ENCODE measurements at places on chromosomes 13 and 19. TPM values are rescaled to one million over a fixed set of nuclear protein-coding genes. Genes with fewer than 3 reads are reported as not detected.

DNA sequence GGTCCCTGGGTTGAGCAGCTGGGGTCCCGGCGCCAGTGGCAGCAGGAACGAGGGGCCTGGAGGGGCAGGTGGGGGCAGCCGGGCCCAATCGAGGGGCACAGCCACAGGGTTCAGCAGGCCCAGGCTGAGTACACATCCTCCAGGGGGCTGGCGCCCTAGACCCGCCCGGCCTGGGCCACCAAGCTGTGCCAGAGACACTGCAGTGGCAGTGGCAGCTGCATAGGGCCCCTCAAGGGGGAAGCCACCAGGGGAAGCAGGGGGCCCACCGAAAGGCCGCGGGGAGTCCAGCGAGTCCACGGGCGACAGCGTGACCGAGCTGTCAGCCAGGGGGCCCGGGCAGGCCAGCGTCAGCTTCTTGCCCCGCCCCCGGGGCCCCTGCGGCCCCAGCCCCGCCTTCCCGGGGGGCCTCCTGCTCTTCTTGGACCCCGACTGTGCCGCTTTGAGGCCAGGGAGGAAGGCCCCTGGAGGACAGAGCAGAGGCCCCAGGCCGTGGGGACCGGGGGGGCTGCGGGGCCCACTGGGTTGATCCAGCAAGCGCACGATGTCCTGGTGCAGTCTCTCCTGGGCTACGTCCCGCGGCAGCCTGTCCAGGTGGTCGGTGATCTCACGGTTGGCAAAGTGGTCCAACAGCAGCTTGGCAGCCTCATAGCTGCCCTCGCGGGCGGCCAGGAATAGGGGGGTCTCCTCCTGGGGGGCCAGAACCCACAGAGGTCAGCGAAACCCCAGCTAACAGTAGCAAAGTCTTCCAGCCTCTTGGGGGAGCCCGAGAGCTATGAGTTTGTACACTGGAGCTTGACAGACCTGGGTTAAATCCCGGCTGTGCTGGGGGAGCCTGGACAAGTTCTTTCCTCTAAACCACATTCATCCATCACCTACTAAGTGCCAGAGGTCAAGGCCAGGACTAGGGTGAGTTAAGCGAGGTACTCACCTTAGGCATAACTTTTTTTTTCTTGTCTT is 39.5 kb downstream of the NOTCH3 start:
- peaks cover 3% of the 10 kb centered on the region for H3K4me1 ChIP-seq
- no peaks in the 10 kb centered on the region for H3K27me3 ChIP-seq

DNA sequence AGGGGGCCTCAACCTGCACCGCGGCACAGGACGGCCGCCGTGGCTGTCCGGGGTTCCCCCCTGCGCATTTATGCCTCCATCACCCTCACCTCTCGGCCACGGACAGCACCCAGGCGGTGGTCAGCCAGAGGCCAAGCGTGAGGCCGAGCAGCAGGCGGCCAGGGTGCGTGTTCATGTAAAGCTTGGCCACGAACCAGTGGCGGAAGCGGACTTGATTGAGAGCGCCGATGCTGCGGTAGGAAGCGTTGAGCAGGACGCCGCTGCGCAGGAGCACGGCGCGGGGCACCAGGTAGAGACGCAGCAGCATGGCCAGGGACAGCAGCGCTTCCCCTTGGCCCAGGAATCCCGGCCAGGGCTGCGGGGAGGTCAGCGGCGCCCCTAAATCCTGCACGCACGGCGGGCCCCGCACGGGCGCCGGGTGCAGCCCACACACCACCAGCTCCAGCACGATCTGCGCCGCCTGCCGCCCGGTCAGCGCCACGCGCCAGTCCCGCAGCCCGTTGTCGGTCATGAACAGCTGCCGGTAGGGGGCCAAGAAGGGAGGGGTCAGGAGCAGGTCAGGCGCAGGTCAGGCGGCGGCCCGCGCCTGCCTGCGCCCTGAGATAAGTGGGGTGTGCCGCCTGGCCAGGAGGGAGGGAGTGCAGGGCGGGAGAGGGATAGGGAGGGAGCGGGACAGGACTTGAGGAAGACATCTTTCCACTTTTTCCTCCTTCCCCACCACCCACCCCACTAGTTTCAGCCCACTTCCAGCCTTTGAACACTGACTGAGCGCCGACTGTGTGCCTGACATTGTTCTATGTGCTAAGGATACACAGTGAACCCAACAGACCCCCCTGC is 6.5 kb downstream of the KCNN4 start:
- peak overlapping the region; percentile 15 for H3K27ac ChIP-seq
- no peak for DNase-seq
- H3K27me3 ChIP-seq: no peaks in the 10 kb centered on the region
- H3K4me3 ChIP-seq: no peak overlapping the region

- DNase-seq: peak; percentile 94
- H3K27me3 ChIP-seq: no peaks in the 10 kb centered on the region
- H3K4me3 ChIP-seq: peak within 1 kb of the TSS; percentile 96
- H3K27ac ChIP-seq: peak within 1 kb of the TSS; percentile 96
These were observed at the start of gene ZNF816 for GRCh38 chr19:52962394-52963246. Gene ZNF816, minus strand, starts transcription at chr19:52962881. Its CDS starts 6,792 bp downstream, at chr19:52956089.

GRCh38 chr13:41002606-41003005 is 16.5 kb downstream of the ELF1 start:
- DNase-seq: no peak
- peak overlapping the region; percentile 49 for H3K27ac ChIP-seq
- H3K36me3 ChIP-seq: peaks cover 5% of the 10 kb centered on the region
- no peak overlapping the region for H3K4me3 ChIP-seq
- no peaks in the 10 kb centered on the region for H3K27me3 ChIP-seq

GRCh38 chr19:3398114-3398899 is 31.9 kb downstream of the NFIC start:
- no peaks in the 10 kb centered on the region for H3K4me1 ChIP-seq
- H3K36me3 ChIP-seq: no peaks in the 10 kb centered on the region
- no peak for DNase-seq

DNA sequence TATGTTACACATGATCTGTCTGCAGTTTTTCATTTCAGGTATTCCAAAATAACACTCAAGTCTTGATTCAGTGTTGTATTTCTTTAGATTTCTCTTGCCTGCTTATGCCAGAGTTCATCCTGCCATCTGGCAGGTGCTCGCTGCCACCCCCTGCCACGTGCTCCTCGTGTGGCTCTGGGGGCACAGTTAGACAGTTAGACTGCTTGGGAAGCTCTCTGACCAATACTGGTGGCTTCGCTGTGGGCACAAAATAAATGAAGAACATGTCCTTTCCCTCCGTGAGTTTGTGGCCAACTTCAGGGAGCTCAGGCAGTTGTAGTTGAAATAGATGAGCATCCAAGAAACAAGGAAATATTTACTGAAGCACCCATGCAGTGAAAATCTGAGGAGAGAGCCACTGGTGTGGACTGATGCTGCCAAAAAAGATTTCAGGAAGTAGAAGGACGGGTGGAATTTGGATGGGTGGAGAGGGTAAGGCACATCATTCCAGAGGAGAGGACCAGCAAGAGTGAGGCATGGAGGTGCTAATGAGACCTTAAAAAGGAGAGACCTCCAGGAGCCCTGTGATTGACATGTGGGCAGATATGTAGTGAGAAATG is 37.5 kb upstream of the GPR183 start:
- peaks cover 80% of the 10 kb centered on the region for H3K4me1 ChIP-seq
- H3K27me3 ChIP-seq: no peaks in the 10 kb centered on the region
- H3K4me3 ChIP-seq: no peak overlapping the region
- no peak for DNase-seq
- peak overlapping the region; percentile 74 for H3K27ac ChIP-seq

GRCh38 chr19:38079926-38080380 is 144.1 kb downstream of the DPF1 start:
- DNase-seq: no peak
- no peak overlapping the region for H3K4me3 ChIP-seq
- peaks cover 23% of the 10 kb centered on the region for H3K36me3 ChIP-seq
- no peak overlapping the region for H3K27ac ChIP-seq
- H3K27me3 ChIP-seq: no peaks in the 10 kb centered on the region
- H3K4me1 ChIP-seq: peaks cover 10% of the 10 kb centered on the region

- no peak for DNase-seq
- peak overlapping the region; percentile 99 for H3K27ac ChIP-seq
- H3K4me3 ChIP-seq: peak overlapping the region; percentile 98
- peaks cover 16% of the 10 kb centered on the region for H3K4me1 ChIP-seq
- no peaks in the 10 kb centered on the region for H3K27me3 ChIP-seq
These were observed 785 bp downstream of the NHLRC3 start for GRCh38 chr13:39039041-39039440.

DNA sequence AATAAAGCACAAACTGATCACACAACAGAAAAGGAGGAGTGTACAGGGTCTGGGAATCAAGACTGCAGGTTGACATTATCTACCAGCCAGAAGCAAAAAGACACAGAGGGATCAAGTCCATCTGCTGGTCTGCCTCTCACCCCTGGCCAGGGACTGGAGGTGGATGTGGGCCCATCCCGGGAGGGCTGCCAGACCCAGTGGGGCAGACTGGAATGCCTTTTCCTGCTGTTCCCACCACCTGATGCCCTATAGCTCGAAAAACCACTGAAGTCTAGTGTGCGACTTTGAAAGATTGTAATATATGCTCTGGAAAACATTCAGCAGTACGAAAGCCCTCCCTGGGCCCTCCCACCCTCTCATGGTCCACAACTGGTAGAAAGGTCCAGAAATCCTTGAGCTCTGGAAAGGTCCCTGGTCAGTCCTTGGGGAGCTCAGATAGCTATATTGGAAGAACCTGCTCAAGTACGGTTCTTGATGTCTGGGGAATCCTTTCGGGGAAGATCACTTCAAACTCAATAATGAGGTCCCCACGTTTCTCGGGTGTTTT is 2.6 kb downstream of the DNAJB1 start:
- no peaks in the 10 kb centered on the region for H3K27me3 ChIP-seq
- peaks cover 35% of the 10 kb centered on the region for H3K4me1 ChIP-seq
- peak overlapping the region; percentile 95 for H3K4me3 ChIP-seq
- peaks cover 11% of the 10 kb centered on the region for H3K36me3 ChIP-seq

DNA sequence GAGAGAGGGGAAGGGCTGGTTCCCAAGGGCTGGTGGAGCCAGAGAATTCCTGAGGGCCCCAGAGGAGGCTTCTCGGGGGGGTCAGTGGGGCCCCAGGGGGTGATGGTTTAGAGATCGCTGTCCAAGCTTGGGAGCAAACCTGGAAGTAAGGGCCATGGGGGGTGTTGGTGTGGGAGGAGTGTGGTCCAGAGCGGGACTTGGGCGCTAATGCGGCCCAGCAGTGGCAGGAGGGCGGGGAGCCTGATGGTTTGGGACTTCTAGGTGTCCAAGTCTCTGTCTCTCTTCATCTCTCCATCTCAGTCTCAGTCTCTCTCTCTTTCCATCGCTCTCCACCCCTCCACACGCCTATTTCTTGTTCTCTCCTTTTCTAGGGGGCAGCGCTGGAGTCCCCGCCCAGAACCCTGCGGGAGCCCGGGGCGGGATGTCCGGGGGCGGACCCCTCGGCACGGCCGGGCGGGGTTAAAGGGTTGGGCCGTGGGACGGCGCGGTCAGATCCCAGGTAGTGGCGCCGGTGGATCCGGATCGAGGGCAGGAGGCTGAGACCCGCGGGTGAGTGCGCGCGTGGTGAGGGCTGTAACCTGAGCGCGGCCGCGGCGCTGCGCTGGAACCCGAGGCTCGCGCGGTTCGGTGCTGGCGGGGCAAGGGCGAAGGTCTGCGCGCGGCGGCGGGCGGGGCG is at the start of gene CYP4F22:
Gene CYP4F22 (plus strand): TSS at position 491 of the 676 bp plus-strand sequence. CDS start 16,812 bp downstream, outside the sequence.
- no peak within 1 kb of the TSS for H3K27ac ChIP-seq
- no peaks in the 10 kb centered on the region for H3K36me3 ChIP-seq
- H3K4me1 ChIP-seq: peaks cover 15% of the 10 kb centered on the region
- peak within 1 kb of the TSS; percentile 73 for H3K4me3 ChIP-seq
- H3K27me3 ChIP-seq: no peaks in the 10 kb centered on the region

- H3K4me1 ChIP-seq: peaks cover 51% of the 10 kb centered on the region
- peaks cover 41% of the 10 kb centered on the region for H3K27me3 ChIP-seq
- DNase-seq: peak; percentile 59
These were observed 24.0 kb downstream of the SLC8A2 start for GRCh38 chr19:47447470-47448359.

DNA sequence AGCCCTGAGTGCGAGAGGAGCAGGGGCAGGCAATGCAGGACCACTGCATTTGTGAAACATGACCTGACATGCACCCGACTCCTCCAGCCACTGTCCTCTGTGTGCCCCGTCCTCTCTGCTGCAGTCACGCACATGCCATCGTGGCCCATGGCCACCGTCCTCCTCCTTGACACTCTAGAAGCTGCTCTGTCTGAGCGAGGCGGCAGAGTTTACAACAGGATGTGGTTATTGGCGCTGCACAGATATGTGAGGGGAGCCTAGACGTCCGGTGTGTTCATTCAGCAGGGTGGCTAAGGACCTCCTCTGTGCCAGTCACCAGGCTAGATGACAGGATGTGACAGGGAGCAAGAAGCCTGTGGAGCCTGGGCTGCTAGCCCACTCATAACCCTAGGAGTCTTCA is 277.8 kb downstream of the FOXO1 start:
- H3K36me3 ChIP-seq: no peaks in the 10 kb centered on the region
- H3K27ac ChIP-seq: peak overlapping the region; percentile 96
- DNase-seq: peak; percentile 85

DNA sequence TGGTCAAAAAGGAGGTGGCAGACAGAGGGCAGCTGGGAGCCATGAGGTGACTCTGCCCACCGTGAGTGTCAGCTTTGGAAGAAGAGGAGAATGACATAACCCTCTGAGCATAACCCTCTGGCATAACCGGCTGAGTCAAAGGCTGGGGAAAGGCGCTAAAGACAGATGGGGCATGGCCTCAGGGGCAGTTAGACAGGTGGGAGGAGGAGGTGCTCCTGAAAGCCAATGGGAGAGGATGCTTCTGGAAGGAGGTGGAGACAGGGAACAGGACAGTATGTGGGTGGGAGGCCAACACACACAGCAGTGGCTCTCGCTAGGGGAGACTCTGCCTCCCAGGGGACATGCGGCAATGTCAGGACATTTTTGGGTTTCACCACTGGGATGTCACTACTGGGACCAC is 17.1 kb downstream of the ELAVL1 start:
- no peaks in the 10 kb centered on the region for H3K27me3 ChIP-seq
- H3K4me3 ChIP-seq: no peak overlapping the region
- H3K27ac ChIP-seq: no peak overlapping the region
- no peak for DNase-seq
- H3K36me3 ChIP-seq: peaks cover 10% of the 10 kb centered on the region
- peaks cover 7% of the 10 kb centered on the region for H3K4me1 ChIP-seq

DNA sequence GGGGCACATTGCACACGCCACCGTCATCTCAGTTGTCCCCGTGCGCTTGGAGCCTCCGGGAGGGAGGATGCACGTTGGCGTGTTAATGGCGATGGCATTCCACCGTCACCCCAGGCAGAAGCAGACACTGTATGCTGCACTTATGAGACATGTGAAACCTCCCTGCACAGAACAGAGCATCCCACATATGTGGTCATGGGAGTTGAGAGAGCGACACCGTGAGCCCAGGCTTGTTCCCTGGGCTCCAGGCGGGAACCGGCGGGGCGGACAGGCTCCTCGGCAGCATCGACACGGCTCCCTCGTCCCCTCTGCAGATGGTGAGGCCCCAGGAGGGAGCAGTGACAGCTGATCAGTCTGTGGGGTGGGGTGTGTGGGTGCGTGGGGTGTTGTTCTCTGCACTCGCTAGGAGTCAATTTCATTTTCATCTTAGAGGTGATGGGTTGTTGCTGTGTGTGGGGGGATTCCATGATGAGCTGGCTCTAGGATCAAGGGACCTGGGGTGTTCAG is 40.4 kb downstream of the CRTC1 start:
- DNase-seq: no peak
- H3K27me3 ChIP-seq: no peaks in the 10 kb centered on the region
- peaks cover 3% of the 10 kb centered on the region for H3K36me3 ChIP-seq
- H3K4me1 ChIP-seq: peaks cover 16% of the 10 kb centered on the region
- H3K4me3 ChIP-seq: no peak overlapping the region

SLC17A7 gene
- 0.27 TPM for total RNA-seq

LMO7 gene
- total RNA-seq: 65.3 TPM

ZNF534 gene
- not detected for total RNA-seq

ADAMTSL5 gene
- total RNA-seq: 2.5 TPM

FCAR gene
- total RNA-seq: not detected

LILRA2 gene
- not detected for total RNA-seq

KLK3 gene
- not detected for total RNA-seq

PCDH9 gene
- total RNA-seq: 1.4 TPM

TSC22D1 gene
- total RNA-seq: 37.7 TPM

ABCA7 gene
- 221 TPM for total RNA-seq

Data from naive thymus-derived CD8-positive, alpha-beta T cell (primary cell).